Right atrium auricular region (tissue), 2 donors: ENCODE measurements at places on chromosomes 7 and 10. TPM values are rescaled to one million over a fixed set of nuclear protein-coding genes. Genes with fewer than 3 reads are reported as not detected.

GRCh38 chr10:79923669-79924068 is 25.2 kb downstream of the SFTPD start:
- no peak overlapping the region for H3K27ac ChIP-seq
- H3K36me3 ChIP-seq: peaks cover 5% of the 10 kb centered on the region
- H3K4me3 ChIP-seq: no peak overlapping the region
- DNase-seq: no peak

DNA sequence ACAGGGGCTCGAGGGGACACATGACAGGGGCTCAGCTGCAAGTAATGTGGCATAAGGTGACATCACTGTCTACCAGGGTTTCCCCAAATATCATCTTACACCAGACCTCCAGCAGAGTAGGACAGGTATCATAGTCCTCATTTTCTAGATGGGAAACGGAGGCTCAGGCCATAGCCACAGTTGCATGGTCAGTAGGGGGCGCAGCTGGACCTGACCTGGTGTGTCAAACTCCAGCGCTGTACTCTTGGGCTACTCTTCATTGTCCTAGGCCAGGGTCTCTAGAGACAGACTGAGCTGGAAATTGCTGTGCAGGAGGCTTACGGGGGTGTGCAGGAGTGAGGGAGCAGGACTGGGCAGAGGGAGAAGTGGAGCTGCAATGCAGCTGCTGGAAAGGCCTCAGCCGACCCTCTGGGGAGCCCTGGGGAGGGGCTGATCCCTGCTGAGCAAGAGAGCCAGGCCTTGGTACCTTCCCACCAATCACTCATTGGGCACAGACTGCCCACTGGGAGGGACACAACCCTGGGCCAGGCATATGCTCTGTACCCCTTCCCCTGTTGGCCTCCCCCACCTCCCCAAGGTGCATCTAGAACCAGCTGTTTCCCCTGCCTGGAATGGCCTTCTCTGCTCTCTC is 89.9 kb downstream of the CDH23 start:
- peak; percentile 63 for DNase-seq
- no peak overlapping the region for H3K4me3 ChIP-seq
- H3K4me1 ChIP-seq: no peaks in the 10 kb centered on the region
- H3K27me3 ChIP-seq: no peaks in the 10 kb centered on the region
- no peak overlapping the region for H3K27ac ChIP-seq

DNA sequence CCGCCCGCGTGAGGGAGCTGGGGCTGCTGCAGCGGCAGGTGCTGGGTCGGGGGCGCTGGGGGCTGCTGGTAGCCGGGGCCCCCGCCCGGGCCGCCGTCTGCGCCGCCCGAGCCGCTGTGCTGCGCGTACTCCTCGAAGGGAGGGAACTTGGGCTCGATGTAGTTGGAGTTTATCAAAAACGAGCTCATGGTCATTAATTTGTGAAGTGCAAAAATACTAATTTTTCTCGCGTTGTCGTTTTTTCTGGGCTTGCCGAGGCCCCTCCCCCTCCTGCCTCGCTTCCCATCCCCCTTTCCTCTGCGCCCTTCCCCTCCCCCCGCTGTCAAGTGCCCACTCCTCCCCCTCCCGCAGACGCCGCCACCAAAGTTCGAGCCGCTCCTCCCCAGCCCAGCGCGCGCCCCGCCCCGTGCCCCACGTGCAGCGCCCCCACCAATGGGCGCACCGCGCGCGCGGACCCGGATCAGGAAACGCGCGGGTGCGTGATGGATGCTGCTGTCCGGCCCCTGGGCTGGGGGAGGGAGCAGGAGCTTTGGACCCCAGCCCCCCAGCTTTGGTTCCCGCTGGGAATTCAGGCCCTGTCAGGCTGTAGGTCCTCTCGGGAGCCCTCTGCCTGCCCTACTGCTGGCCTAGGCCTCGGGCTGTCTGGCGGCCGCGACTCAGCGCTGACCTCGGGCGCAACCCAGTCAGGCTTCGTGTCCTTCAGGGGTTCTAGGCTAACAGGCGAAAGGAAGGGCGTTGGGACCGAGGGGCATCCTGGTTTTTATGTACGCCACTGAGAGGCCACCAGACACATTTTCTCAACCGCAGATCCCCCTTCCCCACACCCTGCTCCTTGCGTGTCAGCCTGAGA is at the start of gene HOXA4:
Gene HOXA4 (minus strand): TSS at position 218 of the 850 bp plus-strand sequence. CDS start 24 bp downstream, at position 194.
- H3K27ac ChIP-seq: peak within 1 kb of the TSS; percentile 62
- peaks cover 14% of the 10 kb centered on the region for H3K27me3 ChIP-seq
- H3K36me3 ChIP-seq: no peaks in the 10 kb centered on the region

- no peaks in the 10 kb centered on the region for H3K27me3 ChIP-seq
- no peak for DNase-seq
- no peaks in the 10 kb centered on the region for H3K36me3 ChIP-seq
- H3K4me1 ChIP-seq: no peaks in the 10 kb centered on the region
- H3K27ac ChIP-seq: no peak overlapping the region
- H3K4me3 ChIP-seq: no peak overlapping the region
Measured at GRCh38 chr7:22849172-22849571, 26.5 kb upstream of the TOMM7 start.

DNA sequence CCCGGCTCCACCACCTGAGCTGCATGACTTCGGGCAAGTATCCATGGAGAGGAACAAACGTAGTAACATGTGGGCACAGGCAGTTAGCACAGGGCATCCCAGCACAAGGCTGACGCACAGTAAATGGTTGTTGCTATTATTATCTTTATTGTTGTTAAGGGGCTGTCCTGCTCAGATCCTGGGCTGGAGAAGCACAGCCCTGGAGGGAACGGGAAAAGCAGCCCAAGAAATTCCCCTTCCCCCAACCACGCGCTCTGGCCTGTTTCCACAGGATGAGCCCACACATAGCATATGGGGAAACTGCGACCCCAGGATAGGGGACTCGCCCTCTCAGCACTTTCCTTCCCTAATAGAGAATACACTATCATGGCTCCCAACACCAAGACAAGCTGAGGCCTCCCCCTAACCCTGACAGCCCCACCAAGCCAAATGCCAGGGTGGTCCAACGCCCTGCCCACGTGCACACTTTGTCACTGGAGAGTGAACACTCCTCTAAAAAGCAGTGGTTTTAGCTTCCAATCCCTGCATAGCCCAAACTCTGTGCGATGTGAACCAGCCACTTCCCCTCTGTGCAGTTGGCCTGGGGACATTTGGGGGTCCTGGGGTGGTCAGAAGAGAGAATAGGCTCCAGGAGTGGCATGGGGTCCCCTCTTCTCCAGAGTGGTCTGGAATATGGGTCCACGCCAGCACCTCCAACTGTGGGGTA is 11.0 kb downstream of the PSD start:
- peaks cover 11% of the 10 kb centered on the region for H3K4me1 ChIP-seq
- no peaks in the 10 kb centered on the region for H3K36me3 ChIP-seq
- H3K4me3 ChIP-seq: no peak overlapping the region
- no peak overlapping the region for H3K27ac ChIP-seq
- no peak for DNase-seq

GRCh38 chr7:26858241-26858715 is 6.1 kb downstream of the SKAP2 start:
- H3K27ac ChIP-seq: no peak overlapping the region
- no peaks in the 10 kb centered on the region for H3K36me3 ChIP-seq
- H3K27me3 ChIP-seq: no peaks in the 10 kb centered on the region
- no peaks in the 10 kb centered on the region for H3K4me1 ChIP-seq
- H3K4me3 ChIP-seq: no peak overlapping the region
- no peak for DNase-seq

DNA sequence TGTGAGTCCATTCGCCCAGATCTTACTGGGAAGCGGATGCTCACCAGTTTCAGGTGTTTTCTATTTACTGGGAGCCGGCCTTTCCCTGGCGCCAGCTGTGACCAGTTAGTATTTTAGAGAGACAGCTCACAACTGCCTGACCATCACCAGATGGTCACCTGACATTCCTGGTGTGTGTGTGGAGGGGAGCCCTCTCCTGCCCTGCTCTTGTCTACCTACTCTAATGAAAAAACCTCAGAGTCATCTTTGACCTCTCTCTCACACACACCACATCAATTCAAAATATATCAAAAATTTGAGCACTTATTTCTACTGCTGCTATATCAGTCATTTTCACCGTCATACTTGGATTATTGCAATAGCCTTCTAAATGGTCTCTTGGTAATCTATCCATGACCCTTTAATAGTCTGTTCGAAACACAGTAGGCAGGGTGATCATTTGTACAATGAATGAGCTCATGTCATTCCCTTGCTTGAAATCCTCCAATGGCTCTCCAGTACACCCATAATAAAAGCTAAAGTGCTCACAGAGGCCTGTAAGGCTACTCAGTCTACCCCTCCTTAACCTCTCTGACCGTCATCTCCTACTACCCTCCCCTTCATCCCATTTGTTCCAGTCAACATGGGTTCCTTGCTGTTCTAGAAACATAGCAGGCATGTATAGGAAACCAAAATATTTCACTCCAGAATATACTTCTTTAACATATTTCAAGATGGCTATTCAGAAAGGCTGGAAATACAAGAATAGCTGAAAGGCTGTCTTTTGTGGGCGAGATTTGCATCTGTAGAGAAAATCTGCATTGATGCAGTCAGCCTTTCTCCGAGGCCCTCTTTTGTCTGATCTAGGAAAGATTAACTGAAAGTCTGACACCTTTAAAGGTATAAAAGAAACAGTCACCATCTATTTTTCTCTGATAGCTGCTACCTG is 17.5 kb upstream of the NT5C3A start:
- H3K4me1 ChIP-seq: no peaks in the 10 kb centered on the region
- no peaks in the 10 kb centered on the region for H3K36me3 ChIP-seq
- no peak for DNase-seq
- no peak overlapping the region for H3K4me3 ChIP-seq

DNA sequence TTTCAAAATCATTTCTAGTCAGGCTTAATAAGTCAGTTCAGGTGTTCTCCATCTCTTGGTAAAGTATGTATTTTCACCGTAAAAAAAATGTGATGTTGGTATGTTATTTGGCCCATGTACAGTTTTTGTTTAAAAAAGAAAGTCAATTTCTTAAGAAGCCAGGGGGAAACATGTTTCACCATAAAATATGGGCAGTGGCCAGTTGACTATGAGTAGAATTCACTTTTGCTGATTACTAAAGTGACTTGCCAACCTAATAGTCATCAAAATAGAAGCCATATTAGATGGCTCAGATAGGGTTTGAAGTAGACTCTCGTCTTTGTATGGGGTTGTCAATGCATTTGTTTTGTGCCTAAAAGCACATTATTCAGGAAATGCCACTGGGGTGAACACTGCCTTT is 266.3 kb downstream of the BICC1 start:
- H3K27me3 ChIP-seq: no peaks in the 10 kb centered on the region
- DNase-seq: no peak
- no peaks in the 10 kb centered on the region for H3K36me3 ChIP-seq
- H3K4me1 ChIP-seq: peaks cover 30% of the 10 kb centered on the region

GRCh38 chr10:77457266-77457665 is 180.3 kb downstream of the KCNMA1 start:
- no peak for DNase-seq
- H3K4me1 ChIP-seq: no peaks in the 10 kb centered on the region
- no peak overlapping the region for H3K27ac ChIP-seq
- no peak overlapping the region for H3K4me3 ChIP-seq
- no peaks in the 10 kb centered on the region for H3K36me3 ChIP-seq

GRCh38 chr7:116380025-116380424 is 119.5 kb upstream of the CAV2 start:
- H3K4me1 ChIP-seq: no peaks in the 10 kb centered on the region
- H3K27me3 ChIP-seq: no peaks in the 10 kb centered on the region
- no peak overlapping the region for H3K4me3 ChIP-seq
- H3K27ac ChIP-seq: peak overlapping the region; percentile 40
- DNase-seq: no peak
- H3K36me3 ChIP-seq: no peaks in the 10 kb centered on the region

DNA sequence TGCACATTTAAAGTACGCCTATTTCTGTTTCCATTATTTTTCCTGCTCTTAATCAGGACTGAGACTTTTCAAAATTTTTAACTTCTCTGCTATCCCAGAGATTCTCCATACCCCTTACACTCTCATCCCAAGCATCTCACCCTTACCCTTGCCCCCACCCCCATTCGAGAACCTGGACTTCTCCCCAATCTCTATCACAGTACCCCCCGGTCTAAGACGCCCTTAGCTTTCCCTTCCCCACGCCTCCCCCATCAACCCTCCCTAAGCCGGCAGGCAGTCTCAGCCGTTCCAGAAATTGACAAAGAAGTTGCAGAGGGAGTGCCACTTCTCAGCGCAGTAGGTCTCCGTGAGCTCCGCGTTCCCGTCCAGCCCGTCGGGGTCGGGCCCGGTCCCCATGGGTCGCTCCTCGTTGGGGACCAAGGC is 1.4 kb downstream of the FGFBP3 start:
- peak overlapping the region; percentile 81 for H3K4me3 ChIP-seq
- peak overlapping the region; percentile 71 for H3K27ac ChIP-seq
- H3K27me3 ChIP-seq: no peaks in the 10 kb centered on the region
- H3K4me1 ChIP-seq: peaks cover 20% of the 10 kb centered on the region
- H3K36me3 ChIP-seq: no peaks in the 10 kb centered on the region

DNA sequence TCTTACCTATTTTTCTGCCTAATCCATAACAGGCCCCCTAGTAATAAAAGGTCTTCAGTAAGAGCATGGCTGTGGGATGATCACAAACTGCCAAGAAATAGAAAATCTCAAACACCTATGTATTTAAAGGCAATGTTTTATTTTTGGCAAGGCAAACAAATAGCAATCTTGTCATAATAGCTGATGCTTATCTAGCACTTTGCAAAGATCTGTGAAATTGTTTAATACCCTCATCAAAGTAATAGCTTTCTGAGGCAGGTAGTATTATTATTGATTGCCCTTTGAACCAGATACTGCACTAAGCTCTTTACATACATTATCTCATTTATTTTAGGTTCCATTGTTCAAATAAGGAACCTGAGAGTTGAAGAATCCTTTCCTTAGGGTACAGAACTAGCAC is 1.6 kb upstream of the CADPS2 start:
- H3K36me3 ChIP-seq: no peaks in the 10 kb centered on the region
- H3K4me1 ChIP-seq: no peaks in the 10 kb centered on the region

DNA sequence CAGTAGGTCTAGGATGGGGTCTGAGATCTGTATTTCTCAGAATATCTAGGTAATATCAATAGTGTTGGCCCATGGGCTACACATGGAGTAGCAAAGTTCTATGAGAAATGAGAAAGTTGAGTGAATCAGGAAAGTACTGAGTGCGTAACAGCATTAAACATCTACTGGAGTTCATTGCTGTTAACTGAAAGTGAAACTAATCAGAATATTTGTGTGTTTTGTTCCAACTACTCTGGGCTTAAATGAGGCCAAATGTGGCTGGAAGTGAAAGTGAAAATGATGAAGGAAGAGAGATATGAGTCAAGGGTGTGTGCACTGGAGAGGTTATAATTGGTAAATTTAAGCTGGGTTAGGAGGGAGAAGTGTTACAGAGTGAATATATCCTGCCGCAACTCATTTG is 46.5 kb downstream of the TMEM106B start:
- no peak overlapping the region for H3K27ac ChIP-seq
- no peaks in the 10 kb centered on the region for H3K4me1 ChIP-seq
- H3K36me3 ChIP-seq: no peaks in the 10 kb centered on the region
- H3K27me3 ChIP-seq: no peaks in the 10 kb centered on the region

The IFIT1 gene
- total RNA-seq: 6.7 TPM

The ADRB1 gene
- total RNA-seq: 49.8 TPM

The GIMAP8 gene
- total RNA-seq: 9.6 TPM

The SPDYE2B gene
- not detected for total RNA-seq

The NPTX2 gene
- 3.8 TPM for total RNA-seq

The ALOX5 gene
- total RNA-seq: 6.3 TPM

The RPEL1 gene
- not detected for total RNA-seq

The NODAL gene
- not detected for total RNA-seq

The DCLRE1A gene
- 7.4 TPM for total RNA-seq

The GNAT3 gene
- total RNA-seq: not detected

The SPDYE6 gene
- not detected for total RNA-seq

The RNF32 gene
- not detected for total RNA-seq

The TAS2R41 gene
- total RNA-seq: not detected

The TMEM225B gene
- total RNA-seq: not detected

The ACHE gene
- total RNA-seq: 5.4 TPM
